ENCODE measurements at places on chromosomes 1 and 21. TPM values are rescaled to one million over a fixed set of nuclear protein-coding genes. Genes with fewer than 3 reads are reported as not detected.
A peak's percentile ranks its signal among the peaks of the same experiment; 100 is the strongest.

The IGSF9 gene
- total RNA-seq, result 4.1 TPM

DNA sequence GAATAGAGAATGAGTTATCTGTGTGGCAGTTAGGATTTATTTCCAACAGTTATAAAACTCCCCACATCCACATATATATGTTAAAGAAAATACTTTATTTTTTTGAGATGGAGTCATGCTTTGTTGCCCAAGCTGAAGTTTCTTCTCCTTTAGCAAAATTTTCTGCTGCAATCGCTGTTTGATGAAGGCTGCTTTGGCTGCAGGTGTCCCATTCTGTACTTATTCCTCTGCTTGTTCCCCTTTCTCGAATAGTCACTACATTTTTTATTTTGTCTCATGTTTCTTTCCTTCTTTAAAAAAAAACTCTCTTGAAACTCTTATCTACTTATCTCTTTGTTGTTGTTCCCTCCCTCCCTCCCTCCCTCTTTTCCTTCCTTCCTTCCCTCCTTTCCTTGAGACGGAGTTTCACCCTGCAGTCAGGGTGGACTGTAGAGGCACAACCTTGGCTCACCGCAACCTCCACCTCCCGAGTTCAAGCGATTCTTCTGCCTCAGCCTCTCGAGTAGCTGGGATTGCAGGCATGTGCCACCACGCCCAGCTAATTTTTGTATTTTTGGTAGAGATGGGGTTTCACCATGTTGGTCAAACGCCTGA, 10.6 kb downstream of the OR2W3 start:
- H3K36me3 ChIP-seq, result no peaks in the 10 kb centered on the region
- H3K27ac ChIP-seq, result no peak overlapping the region
- H3K4me1 ChIP-seq, result no peaks in the 10 kb centered on the region
- H3K4me3 ChIP-seq, result no peak overlapping the region
- DNase-seq, result no peak

- no peak overlapping the region for H3K4me3 ChIP-seq
- no peaks in the 10 kb centered on the region for H3K4me1 ChIP-seq
- H3K36me3 ChIP-seq, result peaks cover 9% of the 10 kb centered on the region
- no peak overlapping the region for H3K27ac ChIP-seq
- no peak for DNase-seq
These were observed 8.8 kb upstream of the KLHL12 start for GRCh38 chr1:202935844-202936243.

DNA sequence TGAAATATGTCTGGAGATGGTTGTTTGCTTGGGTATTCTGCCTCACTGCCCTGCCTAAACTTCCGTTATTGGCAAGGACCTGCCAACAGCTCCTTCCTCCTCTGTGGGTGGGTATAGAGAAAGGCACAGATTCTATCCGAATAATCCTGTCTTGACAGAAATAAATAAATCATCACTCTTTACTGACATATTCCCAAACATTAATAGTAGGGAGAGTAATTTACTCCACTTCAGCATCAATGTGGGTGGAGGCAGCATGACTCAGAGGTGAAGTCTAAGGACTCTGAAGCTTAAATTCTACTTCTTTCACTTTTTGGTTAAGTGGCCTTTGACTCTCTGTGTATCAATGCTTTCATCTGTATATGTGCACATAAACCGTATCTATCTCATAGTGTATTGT, 2.9 kb downstream of the CD84 start:
- no peak for DNase-seq
- no peaks in the 10 kb centered on the region for H3K36me3 ChIP-seq
- H3K27ac ChIP-seq, result no peak overlapping the region
- H3K4me3 ChIP-seq, result no peak overlapping the region

GRCh38 chr1:28236656-28237322, 865 bp downstream of the ATP5IF1 start:
- peaks cover 4% of the 10 kb centered on the region for H3K36me3 ChIP-seq
- H3K27ac ChIP-seq, result peak overlapping the region; percentile 57
- no peak for DNase-seq

The ECM1 gene
- total RNA-seq, result 0.78 TPM

The TSNAX gene
- total RNA-seq, result 18.9 TPM
